ENCODE measurements at places on chromosomes 7 and 10.

GRCh38 chr7:129457101-129457500 lies 22.9 kb downstream of the STRIP2 start:
- no peak for DNase-seq

DNA sequence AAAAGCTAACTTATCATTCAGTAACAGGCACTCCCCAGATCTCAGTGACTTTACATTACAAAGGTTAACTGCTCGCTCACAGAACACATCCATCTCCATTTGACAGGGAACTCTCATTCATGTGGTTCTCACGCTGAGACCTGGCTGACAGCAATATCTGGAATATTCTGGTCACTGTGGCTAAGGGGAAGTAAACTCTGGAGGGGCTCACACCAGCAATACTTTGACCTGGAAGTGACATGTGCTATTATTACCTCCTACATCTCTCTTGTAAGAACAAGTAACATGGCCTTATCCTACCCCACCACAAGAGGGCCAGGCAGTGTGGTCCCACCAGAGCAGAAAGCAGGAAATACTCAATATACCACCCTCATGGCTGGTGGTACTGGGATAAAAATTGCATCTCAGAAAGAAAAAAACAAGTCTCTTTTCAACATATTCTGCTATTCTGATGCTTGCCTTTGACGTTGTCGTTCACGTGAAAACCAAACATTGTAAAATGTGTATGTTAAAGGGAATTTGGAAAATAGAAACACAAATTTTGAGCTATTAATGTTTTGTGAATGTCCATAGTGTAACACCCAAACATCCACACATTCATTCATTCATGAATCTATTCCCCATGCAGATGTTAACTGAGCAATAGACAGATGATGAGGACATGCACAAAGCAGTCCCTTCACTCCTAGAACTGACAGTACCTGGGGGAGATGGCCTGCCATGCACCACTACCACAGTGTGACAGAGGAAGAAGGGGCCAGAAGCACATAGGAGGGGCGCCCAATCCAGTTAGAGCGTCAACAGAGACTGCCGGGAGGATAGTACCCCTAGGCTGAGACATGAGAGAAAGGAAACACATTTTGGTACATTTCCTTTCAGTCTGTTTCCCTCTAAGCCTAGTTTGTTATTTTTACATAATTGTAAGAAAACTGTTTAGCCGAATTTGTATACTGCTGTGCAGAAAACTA lies 166.0 kb upstream of the SP4 start:
- DNase-seq = peak; percentile 67

GRCh38 chr7:104982308-104983075 lies 31.5 kb upstream of the KMT2E start:
- DNase-seq = no peak

DNA sequence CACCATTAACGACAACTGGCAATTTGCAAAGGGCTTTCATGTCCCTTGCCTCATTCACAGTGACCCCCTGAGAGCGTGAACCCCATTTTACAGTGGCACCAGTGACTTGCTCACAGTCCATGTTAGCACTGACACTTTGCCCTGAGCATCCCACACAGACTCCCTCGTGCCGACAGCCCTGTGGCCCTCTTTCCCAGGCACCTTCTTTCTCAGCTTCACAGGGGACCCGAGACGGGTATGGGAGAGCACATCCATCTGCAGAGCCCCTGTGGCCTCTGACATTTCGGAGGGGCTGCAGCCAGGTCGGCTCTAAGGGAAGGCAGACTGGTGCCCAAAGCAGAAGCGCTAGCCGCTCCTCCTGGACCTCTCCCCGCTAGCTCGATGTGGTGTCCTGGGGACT lies 10.8 kb downstream of the LOXL4 start:
- no peak for DNase-seq

GRCh38 chr7:143025371-143025770 lies 1.6 kb downstream of the OR9A2 start:
- DNase-seq = no peak

Measured in NCI-H2227 treated with DMSO at 0.1 percent for 48 hours (cell line).